ENCODE measurements at places on chromosomes 1 and 21.

DNA sequence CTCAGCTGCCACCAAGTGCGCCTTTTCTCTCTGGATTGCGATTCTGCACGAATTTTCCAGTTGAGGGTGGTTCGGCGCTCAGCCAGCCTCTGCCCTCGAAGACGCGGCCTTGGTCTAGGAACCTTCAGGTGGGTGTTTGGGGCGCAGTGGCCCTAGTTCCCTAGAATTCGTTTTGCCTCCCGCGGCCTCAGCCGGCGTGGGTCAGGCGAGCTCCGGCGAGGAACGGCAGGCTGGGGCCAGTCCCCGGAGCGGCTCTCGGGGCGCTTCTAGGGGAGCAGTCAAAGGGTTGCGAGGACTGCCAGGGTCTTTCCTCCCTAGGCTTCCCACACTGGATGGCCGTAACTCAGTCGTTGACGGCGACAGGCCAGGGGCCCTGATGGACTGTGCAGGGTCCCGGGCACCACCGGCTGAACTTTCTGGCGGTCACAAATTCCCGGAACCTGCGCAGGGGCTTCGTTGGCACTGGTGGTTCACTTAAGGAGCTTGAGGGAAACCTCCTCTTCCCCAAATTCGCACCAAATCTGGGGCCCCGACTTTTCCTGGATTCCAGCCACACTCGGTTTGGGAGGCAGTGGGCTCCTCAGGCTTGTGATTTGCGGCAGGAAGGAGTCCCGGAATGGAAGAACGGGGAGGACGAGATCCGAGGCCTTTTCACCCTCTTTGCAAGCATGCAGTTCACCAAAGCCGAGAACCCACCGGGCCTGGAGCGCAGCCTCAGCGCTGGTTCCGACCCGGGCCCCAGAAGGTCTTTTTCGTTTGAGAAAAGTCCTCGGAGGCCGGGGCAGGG lies 1.2 kb downstream of the DMBX1 start:
- DNase-seq, result no peak

- no peak for DNase-seq
Measured at GRCh38 chr1:26357121-26357602, 3.2 kb upstream of the CRYBG2 start.

- DNase-seq, result no peak
Measured at GRCh38 chr1:111249960-111250359, 22.4 kb downstream of the CHI3L2 start.

GRCh38 chr1:18066576-18066975 lies 41.0 kb upstream of the IGSF21 start:
- no peak for DNase-seq

GRCh38 chr1:200556002-200556401 lies 64.5 kb downstream of the KIF14 start:
- DNase-seq, result no peak

DNA sequence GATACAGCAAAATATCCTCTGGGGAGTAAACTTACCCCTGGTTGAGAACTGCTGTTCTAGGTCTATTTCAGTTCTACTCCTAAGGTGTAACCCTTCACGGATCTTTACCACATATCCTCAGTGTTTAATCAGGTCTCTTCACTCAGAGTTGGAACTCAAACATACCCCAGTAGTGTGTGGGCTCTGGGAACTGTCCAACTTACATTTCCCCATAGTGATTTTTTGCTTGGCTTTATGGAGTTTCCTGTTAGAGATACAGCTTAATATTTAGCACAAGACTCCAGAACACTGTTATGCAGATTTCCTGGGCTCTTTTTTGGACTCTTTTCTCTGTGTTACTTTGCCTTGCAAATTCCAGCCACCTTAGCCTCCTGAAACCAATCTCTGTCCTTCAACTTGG lies 26.7 kb upstream of the LIN9 start:
- no peak for DNase-seq

DNA sequence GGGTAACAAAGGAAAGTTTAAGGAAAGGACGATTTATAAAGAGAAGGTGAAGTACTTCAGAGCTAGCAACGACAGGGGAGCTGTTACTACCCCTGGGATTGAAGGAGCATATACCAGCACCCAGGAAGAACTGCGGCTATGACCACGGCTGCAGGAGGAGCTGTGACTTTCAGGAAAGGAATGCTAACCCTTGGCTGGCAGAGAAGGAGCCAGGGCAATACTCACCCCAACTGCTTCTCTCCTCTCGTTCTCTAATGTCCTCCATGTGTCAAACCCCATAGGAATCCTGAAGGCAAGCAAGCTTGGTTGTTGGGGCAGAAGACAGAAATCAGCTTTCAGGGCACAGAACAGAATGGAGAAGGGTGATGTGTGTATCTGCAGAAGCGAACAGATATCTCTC lies 120.5 kb downstream of the TMEM53 start:
- DNase-seq, result no peak

DNA sequence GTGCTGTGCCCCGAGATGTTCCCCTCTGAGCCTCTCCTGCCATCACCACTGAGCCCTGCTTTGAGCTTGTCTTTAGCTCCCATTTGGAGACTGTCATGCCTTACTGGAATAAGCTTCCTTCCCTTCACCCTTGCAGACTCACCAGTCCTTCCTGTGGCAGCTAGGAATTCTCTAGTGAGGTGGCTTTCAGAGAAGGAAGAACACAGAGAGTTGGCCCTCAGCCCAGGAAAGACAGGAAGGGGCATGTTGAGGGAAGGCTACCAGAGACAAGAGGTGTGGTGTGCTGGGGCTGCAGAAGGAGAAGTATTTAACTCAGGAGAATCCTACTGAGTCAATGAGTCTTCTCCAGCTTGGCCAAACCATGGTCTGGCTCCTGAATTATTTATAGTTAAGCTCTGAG lies 76.3 kb downstream of the UCK2 start:
- no peak for DNase-seq

DNA sequence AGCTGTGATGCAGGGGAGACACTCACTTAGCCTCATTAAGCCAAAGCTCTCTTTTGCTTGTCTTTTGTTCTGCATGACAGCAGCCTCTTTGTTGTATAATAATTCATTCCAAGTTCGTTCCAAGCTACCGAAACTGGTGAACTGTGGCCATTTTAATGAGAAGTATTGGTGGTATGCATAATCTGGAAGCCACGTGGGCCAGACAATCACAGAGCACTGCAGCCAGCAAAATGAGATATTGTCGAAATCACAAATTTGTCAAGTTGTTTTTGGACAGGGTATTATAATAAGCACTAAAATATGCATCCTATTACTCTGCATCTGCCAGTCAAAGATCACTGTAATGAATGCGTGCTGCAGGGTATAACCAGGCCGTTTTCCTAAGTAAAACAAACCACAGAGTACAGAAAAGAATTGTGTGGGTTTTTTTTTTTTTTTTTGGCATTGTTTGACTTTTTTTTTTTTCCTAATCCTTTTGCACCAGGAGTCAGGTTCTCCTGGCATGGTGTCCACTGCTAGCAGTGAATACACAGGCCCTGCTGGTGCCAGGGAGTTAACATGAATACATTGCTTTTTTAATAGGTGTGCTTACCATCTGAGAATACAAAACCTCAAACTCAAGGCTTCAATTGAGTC lies 423.9 kb downstream of the PTBP2 start:
- DNase-seq, result no peak

DNA sequence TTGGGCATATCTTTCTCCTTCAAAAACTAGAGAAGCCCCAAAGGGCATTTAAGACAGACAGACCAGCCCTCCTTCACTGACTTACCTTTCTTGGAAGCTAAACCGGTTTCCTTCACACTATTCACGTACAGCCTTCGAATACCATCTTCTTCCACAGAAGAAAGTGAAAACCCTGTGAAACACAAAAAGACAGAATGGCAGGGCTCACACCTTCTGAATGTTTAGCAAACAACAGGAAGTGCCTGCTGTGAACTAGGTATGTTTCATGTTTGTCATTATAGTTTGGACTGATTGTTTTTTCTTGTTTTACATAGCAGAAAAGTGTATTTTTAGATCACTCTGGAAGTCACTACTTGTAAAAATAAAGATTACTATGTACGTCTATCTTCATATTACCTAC lies 148.6 kb upstream of the KRTAP19-8 start:
- no peak for DNase-seq

GRCh38 chr1:17193222-17194132 lies 11.5 kb upstream of the PADI1 start:
- DNase-seq, result no peak

DNA sequence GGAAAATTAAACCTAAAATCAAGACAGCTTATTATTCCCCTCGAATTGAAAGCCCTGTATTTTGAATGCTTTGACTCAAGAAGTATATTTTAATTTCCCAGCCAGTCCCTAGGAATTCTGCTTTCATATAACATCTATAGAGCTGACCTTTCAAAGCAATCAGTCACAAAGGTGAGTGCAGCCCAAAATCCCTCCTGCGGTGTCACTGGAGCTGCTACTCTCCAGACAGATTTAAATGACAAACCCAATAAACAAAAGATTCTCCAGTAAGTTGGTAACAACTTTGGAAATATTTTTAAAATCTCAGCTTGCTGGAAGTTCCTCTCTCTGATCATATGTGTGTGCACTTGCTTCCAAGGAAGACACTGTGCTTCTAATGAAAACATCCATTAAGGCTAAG lies 14.7 kb downstream of the PLPP3 start:
- DNase-seq, result no peak

GRCh38 chr1:31376375-31377134 lies 3.7 kb upstream of the FABP3 start:
- DNase-seq, result no peak

GRCh38 chr1:229757226-229757625 lies 131.2 kb downstream of the URB2 start:
- DNase-seq, result no peak

DNA sequence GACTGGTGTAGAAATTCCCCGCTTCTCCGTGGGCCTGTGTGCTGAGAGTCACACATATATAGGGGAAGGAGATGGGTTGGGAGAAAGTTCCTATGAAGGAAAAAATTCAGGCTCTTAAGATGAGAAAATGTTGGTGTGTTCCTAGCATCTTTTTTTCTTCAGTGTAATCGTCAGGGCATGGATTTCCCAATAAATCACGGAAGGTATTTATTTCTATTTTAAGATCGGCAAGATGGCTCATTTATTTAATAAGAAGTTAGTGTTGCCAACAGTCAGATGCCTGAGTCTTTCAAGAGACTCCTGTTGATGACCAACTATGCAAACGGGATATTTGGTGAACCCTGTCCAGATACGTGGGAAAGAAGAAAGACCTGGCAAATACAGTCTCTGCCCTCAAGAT lies 58.2 kb downstream of the TGFB2 start:
- no peak for DNase-seq

GRCh38 chr1:154223621-154224020 lies 2.9 kb downstream of the UBAP2L start:
- no peak for DNase-seq

- no peak for DNase-seq
Measured at GRCh38 chr1:20409012-20409411, 77.0 kb downstream of the CAMK2N1 start.

- no peak for DNase-seq
Measured at GRCh38 chr1:17507915-17508314, 31.6 kb upstream of the ARHGEF10L start.

GRCh38 chr1:154407198-154408091 lies 2.3 kb downstream of the IL6R start:
- peak; percentile 52 for DNase-seq

DNA sequence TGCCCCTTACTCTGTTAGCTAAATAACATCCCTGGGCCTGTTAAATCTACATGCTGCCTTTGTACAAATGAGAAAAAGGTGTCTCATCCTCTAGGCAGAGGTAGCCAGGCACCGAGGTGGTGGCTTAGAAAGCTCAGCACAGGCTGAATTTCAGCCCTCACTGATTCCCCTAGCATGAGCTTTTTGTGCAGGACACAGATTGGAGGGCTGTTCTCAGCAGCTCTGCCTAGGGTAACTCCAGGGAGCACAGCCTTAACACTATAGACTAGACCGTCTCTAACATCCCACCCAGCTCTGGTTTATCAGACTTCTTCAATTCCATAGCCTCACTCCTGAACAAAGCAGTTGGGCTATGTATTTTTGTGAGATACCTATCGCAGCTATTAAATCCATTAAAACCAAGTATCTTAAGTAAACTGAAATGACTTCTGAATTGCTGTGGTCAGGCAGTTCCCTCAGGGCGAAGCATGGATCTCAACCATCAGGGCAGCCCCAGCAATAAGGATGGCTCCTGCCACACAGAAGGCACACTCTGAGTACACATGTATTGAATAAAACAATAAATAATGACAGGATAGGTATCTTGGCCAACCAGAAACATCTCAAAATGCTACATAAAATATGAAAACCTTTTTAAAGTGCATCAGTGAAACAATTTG lies 14.8 kb downstream of the S100A6 start:
- no peak for DNase-seq

DNA sequence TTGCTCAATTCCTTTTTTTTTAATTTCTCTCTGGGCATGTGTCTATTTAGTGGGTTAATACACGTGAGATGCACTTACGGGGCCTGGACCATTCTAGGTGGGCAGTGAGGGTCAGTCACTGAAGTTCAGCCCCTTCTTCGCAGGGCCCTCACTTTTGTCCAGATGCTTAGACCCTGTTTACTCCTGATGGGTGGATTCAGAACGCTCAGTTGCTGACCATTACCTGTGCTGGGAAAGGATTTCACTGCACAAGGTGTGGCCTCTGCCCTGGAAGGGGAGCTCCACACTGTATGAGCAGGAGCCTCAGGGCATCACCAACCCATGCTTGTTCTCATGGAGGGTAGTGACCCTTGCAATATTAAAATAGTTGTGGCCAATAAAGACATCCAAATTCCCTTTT lies 4.5 kb downstream of the PRAMEF12 start:
- no peak for DNase-seq

- no peak for DNase-seq
Measured at GRCh38 chr1:210298936-210299335, 29.8 kb upstream of the HHAT start.

- no peak for DNase-seq
Measured at GRCh38 chr1:25599969-25600610, 16.5 kb upstream of the MAN1C1 start.

GRCh38 chr21:39051588-39051949 lies 131.7 kb downstream of the PSMG1 start:
- DNase-seq, result no peak

Data from activated CD4-positive, alpha-beta T cell treated with anti-CD3 and anti-CD28 coated beads for 4 hours (primary cell).